ENCODE measurements at places on chromosomes 16 and 17. TPM values are rescaled to one million over a fixed set of nuclear protein-coding genes. Genes with fewer than 3 reads are reported as not detected.

Gene KRT40
- not detected for total RNA-seq

Gene KRT12
- not detected for total RNA-seq

Gene CBX2
- total RNA-seq, result 2.0 TPM

Gene RAMP2
- total RNA-seq, result not detected

Gene SYNGR2
- 64.0 TPM for total RNA-seq

Gene PRSS36
- total RNA-seq, result 0.58 TPM

Gene ABCC12
- not detected for total RNA-seq

Gene ALDH3A1
- total RNA-seq, result not detected

Gene TRIM16
- total RNA-seq, result 8.7 TPM

Gene SLC38A8
- not detected for total RNA-seq

DNA sequence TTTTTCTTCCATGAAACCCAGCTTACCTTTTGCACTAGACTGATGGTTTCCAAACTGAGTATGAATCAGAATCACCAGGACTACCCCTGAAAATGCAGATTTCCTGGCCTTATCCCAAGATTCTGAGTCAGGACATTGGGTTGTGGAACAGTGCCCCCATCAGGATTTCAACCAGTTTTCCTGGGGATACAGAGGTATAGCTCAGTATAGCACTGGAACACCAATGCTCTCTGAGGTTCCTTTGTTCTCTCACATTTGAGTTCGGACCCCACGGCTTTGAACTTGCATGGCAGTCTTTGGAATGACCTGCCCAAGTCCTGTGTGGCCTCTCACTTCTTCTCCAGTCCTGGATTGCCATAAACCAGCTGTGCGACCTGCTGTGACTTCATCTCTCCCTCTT lies 12.8 kb upstream of the CCL8 start:
- DNase-seq, result no peak

DNA sequence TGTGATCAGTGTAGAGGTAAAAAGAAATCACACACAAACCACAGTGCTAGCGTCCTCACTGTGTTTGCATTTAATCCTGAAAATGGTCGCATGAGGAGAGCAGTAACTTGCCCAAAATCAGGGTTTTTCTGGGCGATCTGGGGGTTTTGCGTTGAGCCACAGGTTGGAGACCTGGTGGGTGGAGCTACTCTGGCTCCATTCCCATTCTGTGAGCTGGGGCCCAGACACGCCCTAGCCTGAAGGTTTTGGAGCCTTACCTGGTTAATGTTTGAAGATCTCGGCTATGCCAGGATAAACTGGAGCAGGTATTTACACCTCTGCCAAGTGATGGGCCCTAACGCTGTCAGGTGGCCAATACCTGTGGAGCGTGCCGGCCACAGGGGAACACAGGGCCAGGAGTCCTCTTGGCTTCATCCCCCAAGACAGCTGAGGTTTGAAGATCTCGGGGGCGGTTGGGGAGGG lies 48.4 kb downstream of the MPRIP start:
- no peak for DNase-seq

GRCh38 chr16:66266436-66267291 lies 99.8 kb upstream of the CDH5 start:
- peak; percentile 13 for DNase-seq

- no peak for DNase-seq
Measured at GRCh38 chr17:57486882-57487301, 230.6 kb downstream of the MSI2 start.

GRCh38 chr16:88769617-88770460 lies 15.2 kb downstream of the PIEZO1 start:
- peak; percentile 34 for DNase-seq

DNA sequence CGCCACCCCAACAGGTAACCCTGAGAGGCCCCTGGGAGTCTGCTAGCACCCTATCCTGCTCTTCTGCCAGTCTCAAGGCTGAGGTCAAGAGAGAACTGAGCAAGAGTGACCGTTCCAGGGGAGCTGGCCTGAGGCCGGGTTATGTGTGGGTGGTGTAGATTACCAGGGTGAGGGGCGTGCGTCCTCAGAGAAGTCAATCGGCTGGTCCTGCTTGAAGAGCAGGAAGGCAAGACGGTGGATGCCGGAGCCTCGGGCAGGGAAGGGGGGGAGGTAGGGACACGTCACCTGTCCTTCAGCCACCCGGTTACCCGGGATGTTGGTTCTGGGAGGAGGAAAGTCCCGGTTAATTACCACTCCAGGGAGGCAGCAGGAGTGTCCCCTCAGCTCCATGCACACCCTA lies 2.6 kb upstream of the TRIM65 start:
- DNase-seq, result no peak

- no peak for DNase-seq
Measured at GRCh38 chr16:19610200-19610599, 54.7 kb downstream of the VPS35L start.

- peak; percentile 46 for DNase-seq
Measured at GRCh38 chr17:35345926-35346771, 27.3 kb downstream of the SLFN11 start.

- no peak for DNase-seq
Measured at GRCh38 chr16:87469169-87469568, 23.7 kb downstream of the ZCCHC14 start.

- DNase-seq, result no peak
Measured at GRCh38 chr16:27483624-27484023, 66.1 kb downstream of the GTF3C1 start.

DNA sequence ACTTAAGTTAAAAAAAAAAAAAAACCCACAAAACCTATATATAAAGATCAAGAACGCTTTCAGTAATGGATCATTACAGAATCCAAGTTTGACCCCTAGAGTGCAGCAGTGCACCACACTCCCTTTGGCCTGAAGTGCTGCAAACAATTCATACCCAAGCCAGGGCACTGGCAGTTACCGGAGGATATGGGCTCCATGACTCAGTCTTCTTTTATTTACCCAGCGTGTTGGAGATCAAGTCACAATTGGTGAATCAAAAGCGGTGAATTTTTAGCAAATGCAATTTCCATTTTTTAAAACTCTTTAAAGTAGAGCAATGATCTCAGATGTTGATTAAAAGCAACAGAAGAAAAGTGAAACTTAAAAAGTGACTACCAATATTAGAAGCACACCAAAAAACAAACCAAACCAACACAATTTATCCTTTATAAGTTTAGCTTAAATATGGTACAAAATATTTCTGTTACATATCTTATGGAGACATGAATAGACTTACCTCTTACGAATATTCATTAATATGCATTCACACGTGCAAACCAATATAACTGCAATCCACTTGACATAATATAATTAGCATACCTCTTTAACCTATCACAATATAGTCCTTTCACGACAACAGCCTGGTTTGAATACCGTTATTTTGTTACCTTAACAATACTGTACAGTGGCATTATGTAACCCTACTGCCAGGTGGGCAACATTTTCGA lies 46.3 kb downstream of the ZNF652 start:
- peak; percentile 84 for DNase-seq

GRCh38 chr16:21226749-21227148 lies 6.8 kb upstream of the ANKS4B start:
- no peak for DNase-seq
